ENCODE measurements at places on chromosomes 3 and 15.

GRCh38 chr3:172704001-172704400, 6.9 kb downstream of the NCEH1 start:
- DNase-seq = no peak

GRCh38 chr3:70076396-70076795, 76.9 kb downstream of the SAMMSON start:
- no peak for DNase-seq

- no peak for DNase-seq
Measured at GRCh38 chr15:51186181-51186705, 91.5 kb upstream of the TNFAIP8L3 start.

- DNase-seq = no peak
Measured at GRCh38 chr15:64507293-64507802, 47.0 kb downstream of the ZNF609 start.

GRCh38 chr3:101829874-101830273, 19.4 kb upstream of the NFKBIZ start:
- DNase-seq = no peak

- no peak for DNase-seq
Measured at GRCh38 chr3:181701096-181701495, 10.6 kb upstream of the SOX2 start.

- no peak for DNase-seq
Measured at GRCh38 chr3:56918111-56918568, 116.4 kb upstream of the ARHGEF3 start.

- DNase-seq = no peak
Measured at GRCh38 chr3:71463617-71464016, 119.9 kb downstream of the FOXP1 start.

DNA sequence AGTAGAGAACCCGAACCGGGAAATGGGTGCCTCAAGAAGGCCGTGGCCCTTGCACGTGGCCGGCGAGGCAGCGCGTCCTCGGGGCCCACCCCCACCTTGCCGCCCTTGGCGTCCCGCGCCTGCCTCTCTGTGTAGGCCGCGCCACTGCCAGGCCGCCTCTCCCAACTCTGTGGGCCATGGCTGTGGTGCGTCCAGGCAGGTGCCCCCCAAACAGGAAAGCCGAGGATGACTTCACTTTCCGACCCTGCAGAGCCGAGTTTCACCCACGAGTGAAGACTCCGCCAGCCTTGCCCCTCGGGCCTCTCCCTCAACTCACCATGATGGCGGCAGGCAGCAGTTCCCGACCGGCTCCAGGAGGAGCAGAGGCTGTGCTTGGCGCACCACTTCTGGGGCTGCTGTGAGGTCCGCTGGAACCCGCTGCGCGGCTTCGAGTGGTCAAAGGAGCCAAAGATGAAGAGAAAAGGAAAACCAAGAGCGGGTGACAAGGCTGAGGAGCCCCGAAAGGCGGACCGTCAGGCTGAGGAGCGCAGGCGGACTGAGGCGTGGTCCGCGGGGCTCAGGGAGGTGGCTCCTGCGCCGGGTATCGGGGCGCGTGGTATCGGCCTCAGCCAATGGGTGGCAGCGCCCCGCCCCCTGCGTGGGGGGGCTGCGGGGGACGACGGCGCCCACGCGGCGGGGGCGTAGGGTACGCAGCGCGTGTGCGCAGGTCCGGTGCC, at the start of gene DAZL:
TSS of gene DAZL (minus strand) at position 537 of the 716 bp plus-strand sequence. CDS start at position 319, 218 bp downstream.
- DNase-seq = no peak

DNA sequence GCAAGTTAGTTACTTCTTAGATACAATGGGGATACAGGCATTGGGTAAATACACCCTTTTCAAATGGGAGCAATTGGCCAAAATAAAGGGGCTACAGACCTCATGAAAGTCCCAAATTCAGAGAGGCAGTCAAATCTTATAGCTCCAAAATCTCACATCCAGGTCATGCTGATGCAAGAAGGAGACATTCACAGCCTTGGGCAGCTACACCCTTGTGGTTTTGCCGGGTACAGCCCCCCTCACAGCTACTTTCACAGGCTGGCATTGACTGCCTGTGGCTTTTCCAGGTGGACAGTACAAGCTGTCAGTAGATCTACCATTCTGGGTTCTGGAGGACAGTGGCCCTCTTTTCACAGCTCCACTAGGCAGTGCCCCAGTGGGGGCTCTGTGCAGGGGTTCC, 17.5 kb upstream of the PLSCR1 start:
- DNase-seq = no peak

DNA sequence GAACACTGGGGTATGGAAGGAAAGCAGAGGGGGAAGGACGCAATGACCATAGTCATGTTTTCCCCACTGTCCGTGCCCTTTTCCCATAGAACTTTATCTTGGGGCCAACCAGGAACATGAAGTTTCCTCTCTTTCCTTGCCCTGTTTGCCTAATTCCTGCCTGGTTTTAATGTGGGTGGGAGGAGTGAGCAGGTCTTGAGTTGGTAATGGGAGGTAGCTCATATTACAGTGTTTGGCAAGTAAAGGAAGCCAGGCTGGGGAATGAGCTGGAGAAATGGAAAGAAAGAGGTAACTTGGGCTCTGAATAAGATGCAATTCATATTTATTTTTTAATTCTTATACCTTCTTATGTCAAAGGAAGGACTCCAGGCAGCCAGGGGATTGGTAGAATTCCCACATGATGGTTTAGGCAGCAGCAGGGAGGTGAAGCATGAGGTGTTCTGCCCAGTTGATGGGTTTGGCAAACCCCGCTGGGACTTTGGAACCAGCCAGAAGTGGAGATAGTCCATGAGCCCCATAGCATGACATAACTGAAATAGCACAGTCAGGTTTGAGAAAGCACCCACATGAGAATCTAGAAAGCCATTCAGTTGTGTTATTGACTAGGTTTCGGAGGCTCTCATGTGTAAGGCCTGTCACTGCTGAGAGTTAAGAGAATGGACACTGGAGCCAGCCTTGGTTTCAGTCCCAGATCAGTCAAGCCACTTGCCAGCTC, 60.0 kb downstream of the CCK start:
- no peak for DNase-seq

- no peak for DNase-seq
Measured at GRCh38 chr15:33968224-33968623, at the start of gene CHRM5. Gene CHRM5, plus strand, starts transcription at chr15:33968497. Its CDS starts 94,221 bp downstream, at chr15:34062718.

GRCh38 chr3:176615826-176616225, 581.5 kb downstream of the TBL1XR1 start:
- DNase-seq = no peak

GRCh38 chr15:59528961-59529402, 82.6 kb upstream of the GCNT3 start:
- DNase-seq = peak; percentile 47

DNA sequence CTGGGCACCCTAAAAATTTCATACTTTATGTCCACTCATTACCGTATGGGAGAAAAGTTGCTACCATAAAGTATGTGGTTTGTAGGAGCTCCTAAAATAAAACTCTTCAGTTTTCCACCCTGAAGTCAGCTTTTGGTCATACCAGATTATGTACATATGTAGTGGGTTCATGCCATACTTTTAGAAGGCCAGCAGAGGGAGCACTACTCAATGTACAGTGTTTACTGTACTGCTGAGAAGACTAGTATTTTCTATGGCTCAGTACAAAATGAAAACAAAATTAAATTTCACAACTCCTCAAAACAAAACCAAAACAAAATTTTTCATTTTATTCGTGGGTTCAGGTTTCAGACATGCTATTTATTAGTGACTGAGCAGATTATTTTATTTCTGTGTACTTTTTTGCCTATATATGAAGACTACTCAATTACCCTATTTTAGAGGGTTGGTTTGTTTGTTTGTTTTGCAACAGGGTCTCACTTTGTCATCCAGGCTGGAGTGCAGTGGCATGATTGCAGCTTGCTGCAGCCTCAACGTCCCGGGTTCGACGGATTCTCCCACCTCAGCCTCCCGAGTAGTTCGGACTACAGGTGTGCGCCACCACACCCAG, 24.3 kb downstream of the NXPE3 start:
- DNase-seq = no peak

DNA sequence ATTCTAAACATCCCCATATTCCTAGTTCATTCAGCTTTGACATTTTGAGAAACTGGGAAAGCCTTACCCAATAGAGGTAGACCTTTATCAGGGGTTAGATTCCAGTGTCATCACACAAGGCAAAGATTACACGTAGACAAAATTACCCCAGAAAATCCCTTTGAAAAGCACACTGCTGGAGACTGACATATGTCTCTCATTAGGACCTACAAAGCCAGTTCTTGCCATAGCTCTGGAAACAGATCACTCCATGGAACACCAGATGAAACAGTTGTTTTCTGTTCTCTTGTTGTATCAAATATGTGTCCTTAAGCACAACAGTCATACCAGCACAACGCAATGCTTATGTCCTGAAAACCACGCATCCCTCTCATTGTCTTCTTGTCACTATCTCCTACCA, 44.7 kb downstream of the RARB start:
- no peak for DNase-seq

DNA sequence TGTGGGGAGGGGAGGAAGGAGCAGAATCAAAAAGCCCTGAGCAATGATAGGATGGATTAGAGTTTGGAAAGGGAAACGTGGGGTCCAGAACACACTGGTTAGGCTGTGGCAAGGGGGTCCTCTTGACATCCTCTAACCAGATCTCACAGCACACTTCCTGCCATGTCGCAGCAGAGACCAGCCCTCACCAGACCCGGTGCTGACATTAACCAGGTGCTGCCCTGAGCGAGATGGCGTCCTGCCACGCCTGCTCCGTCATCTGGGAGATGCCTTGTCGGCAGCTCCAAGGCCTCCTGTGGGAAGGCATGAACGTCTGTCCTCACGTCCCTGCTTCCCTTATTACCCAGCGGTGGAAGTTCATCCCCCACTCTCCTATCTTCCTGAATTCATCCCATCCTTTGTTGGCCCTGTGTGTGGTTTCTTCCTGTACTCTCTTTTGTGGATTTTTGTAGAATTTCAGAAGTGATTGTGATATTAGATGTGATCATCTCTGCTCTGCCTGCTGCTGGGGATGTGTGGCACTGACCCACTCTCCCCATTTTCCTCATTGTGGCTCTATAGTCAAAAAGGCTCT, 29.4 kb upstream of the MYZAP start:
- DNase-seq = no peak

DNA sequence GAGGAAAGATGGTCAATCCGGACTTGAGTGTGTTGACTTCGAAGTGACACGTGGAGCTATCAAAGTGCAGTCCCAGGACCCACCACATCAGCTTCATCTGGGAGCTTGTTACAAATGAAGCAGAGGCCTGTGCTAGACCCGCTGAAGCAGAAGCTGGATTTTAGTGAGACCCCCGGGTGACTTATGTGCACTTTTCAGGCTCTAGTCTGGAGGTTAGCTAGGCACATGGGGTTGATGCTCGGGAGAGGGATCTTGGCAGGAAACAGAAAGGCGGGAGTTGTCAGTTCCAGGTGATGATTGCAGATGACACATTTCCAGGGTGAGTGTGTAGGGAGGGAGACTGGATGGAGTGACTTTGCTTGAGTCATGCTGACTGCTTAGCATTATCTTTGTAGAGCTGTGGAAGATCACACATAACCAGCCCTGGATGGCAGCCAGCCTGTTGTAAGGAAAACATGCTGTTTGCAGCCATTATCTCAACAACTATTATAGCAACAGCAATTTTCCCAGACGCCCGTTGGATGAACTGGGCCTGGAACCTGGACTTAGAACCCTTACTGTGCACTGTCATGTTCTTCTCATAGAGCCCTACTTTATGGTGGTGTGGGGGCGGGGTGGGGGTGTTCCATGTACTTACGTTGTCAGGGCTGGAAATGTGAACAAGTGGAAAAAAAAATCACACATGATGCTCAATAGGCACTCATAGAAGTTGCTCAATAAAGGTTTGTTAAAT, 122.4 kb downstream of the THSD4 start:
- DNase-seq = no peak

- no peak for DNase-seq
Measured at GRCh38 chr3:188166441-188166840, 12.5 kb downstream of the LPP start.

- no peak for DNase-seq
Measured at GRCh38 chr15:51588966-51589365, 33.6 kb downstream of the DMXL2 start.
